ENCODE measurements at places on chromosomes 4 and X.
A peak's percentile ranks its signal among the peaks of the same experiment; 100 is the strongest.

- no peak for DNase-seq
These were observed 8.5 kb downstream of the FGFRL1 start for GRCh38 chr4:1019729-1020470.

DNA sequence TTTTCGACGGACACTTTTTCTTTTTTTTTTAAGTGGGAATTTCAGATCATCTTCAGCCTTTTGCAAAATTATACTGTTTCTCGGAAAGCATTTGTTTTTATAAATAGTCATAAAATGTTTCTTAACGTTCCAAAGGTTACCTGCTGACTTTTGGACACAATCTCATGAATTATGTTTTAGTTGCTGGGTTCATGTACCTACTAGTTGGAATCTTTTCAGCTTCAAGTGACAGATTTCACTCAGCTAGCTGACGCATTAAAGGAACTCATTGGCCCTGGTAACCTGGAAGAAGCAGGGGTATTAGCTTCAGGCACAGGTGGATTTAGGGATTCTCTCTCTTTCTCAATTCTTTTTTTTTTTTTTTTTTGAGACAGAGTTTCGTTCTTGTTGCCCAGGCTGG lies 66.5 kb downstream of the TMEM131L start:
- no peak for DNase-seq

DNA sequence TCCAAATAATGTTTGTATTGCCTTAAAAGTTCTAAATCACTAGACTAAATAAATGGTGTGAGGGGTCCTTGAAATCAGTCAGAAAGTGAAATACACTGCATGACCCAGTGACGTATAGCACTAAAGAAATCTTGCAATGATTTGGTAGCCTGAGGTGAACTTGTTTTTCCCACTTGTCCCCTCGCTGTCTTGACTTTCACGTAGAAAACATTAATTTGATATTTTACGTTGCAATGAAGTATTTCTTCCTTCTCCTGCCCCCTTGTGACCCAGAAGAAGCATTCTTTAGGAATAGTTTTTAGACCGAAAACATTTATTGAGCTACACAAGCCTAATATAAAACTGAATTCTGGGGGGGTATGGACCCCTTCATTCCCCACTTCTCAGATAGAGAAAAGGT lies 3.7 kb downstream of the KLB start:
- DNase-seq = no peak

GRCh38 chr4:84503495-84504437 lies 4.7 kb upstream of the NKX6-1 start:
- DNase-seq = peak; percentile 72

DNA sequence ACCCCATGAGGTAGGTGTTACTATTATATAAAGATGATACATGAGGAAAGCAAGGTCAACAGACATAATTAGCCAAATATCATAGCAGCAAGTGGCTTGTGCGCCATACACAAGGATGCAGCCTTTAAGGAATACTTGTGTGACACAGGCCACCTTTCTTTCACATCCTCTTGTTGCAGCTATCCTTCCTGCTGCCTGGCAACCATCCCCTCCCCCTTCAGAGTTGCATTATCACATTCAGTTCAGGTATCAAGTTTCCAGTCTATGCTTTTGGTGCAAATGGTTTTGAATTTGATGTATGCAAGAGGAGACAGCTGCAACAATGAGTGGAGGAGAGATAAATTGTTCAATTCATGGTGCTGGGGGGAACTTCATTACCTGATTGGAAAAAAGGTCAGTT lies 6.4 kb downstream of the ZCCHC18 start:
- DNase-seq = no peak

- DNase-seq = no peak
These were observed 39.7 kb downstream of the ENPEP start for GRCh38 chr4:110515676-110516075.

DNA sequence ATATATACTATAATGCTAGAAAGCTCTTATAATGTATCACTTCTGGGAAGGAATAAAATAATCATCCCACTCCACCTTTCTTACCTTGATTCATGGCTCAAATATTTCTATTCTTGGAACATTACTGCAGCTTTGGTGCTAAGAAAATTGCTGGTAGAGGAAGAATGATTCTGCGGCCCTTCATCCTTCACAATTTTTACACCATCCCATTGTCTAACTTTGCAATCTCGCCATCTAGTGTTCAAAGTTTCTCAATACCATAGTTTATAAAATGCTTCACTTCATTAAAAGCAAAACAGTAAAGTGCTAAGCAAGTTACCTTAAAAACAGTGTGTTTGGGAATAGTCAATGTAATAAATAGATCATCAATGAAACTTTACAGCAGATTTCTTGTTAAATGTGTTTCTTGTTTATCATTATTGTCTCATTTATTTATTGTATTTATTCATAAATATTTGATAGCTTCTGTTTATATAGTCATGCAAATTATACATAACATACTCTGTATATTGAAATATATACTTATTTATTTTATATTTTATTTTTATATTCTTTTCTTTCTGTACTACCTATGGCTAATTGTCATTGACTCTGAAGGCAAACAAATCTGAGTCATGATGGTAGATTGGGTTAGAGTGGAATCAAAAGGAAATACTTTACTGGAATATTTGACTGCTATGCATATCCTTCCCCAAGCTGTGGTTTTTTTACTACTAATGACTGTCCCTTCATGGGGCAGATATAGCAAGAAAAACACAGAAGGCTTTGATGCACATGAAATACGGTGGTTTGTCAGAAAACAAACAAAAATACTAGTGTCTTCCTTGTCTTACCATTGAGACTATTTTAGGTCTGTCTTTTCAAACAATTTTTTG lies 390.7 kb downstream of the MAPK10 start:
- peak; percentile 25 for DNase-seq

DNA sequence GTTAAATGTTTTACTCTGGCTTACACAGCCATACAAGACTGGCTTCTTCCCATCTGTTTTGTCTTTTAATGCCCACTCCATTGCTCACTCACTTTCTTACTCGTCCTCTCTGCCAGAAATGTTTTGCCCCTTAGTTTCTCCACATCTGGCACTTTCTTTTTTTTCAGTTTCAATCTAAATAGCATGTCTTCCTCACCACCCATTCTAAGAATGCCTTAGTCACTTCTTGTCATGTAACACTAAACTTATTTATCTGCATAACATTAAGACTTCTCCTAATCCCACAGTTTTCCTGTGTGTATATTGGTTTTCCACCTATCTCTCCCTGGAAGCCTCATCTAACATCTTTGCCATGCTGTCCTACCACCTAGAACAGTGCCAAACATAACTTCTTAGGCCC lies 119.3 kb downstream of the ADAMTS3 start:
- DNase-seq = no peak

GRCh38 chrX:153400146-153401132 lies 711 bp downstream of the PNMA6E start:
- peak; percentile 85 for DNase-seq

DNA sequence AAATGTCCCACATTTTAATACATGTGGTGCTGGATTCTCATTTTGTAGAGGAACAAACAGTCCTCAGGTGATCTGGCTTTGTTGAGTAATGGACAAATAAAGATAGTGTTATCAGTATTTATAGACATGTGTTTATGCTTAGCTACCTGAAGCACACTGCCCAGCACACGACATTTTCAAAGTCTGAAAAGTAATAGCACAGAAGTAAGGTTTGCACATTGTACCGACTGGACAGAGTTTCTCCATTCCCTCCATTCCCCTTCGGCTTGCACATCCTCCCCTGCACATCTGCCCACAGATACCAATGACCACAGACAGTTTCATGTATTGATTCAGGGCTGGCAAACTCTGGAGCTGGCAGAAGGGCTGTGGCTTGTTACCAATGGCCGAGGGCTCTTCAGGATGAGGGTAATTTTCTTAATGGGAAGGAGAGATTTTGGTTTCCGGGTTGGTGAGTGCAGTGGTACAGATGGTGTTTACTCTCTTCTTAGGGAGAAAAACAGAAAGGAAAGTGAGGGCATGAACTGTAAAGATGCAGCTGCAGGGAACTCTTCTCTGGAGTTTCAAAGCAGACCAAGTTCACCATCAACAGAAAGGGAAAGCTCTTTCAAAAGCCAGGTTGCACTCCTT lies 2.3 kb downstream of the GRPR start:
- DNase-seq = no peak

DNA sequence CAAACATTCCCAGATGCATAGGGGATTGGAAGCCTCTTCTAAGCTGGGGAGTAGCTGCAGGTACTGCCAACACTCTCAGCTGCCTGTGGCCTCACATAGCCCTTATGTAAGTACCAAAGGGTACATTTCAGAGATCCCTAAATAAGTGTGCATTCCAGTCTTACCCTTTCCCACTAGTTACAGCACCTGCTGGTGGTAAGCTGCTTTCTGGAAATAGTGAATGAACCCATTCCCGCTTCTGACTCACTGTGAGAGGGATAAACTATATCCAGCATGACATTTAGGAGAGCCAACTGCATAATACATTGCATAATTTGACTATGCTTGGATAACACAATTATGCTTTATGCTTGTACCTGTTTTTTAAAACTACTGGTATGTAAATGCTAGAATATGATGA lies 149.0 kb downstream of the FAM13A start:
- no peak for DNase-seq

GRCh38 chr4:108762559-108763225 lies at the start of gene ETNPPL:
Gene ETNPPL (minus strand): TSS chr4:108763053. CDS start chr4:108762898, 155 bp downstream.
- peak; percentile 25 for DNase-seq

- DNase-seq = peak; percentile 15
These were observed 45.2 kb upstream of the SLC39A8 start for GRCh38 chr4:102390438-102390837.

DNA sequence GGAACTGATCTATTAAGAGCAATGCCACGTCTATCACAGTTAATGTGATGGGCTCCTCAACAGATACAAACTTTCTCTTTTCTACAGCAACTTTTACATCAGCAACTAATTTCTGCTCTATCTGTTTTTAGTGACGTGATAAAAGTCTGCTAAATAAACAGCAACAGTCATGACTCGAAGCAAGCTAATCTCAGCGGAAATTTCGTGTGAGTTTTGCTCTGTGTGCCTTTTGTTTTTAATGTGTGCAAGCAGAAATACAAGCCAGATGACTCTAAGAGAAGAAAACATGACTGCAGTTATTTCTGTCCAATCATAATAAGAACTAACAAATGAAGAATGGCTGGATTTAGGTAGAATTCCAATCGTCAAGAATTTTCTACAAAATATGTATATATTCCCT lies 214.3 kb downstream of the LDB2 start:
- DNase-seq = no peak

GRCh38 chr4:82017680-82018079 lies 356.1 kb downstream of the HNRNPD start:
- no peak for DNase-seq

DNA sequence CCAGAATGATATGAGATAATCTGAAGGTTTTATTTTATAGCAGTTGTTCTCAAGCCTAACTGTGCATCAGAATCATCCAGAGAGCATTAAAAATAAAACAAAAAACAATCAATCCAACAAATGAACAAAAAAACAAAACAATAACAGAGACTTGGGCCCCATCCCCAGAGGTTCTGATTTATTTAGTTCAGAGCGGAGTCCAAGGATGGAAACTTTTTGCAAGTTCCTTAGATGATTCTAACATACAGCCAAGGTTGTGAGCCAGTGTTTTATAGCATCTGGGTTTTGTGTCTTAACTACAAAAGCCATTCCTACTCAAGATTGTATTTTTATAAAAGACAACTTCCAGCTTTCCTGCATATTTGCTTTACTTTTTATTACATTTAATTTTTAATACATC lies 59.4 kb upstream of the GRPR start:
- no peak for DNase-seq

- DNase-seq = no peak
These were observed 1418.7 kb downstream of the FSTL5 start for GRCh38 chr4:160745126-160745525.

DNA sequence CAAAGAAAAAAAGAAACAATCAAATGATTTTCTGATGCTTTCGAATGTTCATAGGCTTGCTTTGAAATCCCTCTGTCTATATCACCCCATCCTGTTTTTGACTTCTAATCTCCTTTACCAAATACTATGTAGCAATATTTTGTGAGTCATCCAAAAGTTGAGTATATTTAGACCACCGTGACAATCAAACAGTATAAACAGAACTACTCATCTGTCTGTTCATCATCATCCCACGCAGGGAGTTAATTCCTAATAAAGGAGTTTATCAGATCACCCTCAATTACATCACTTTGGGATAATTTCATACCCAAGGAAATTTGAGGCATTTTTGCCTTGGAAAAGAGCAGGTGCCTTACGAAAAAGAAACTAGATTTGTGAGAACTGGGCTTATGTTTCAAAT lies 212.9 kb downstream of the CBR4 start:
- no peak for DNase-seq

DNA sequence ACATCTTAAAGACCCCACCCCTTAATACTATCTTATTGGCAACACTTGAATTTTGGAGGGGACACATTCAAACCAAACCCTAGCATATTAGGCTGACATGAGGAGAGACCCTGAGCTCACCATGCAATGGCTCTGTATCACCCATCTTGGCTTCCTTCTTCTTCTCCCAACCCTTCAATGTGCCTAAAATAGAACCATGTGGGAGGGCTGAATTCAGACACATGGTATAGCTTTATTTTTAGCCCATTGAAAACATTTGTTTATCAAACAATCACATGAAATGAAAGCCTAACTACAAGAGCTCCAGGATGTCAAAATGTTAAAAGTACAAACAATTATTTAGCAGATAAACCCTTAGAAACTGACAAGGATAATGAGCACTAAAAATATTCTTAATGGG lies 81.6 kb downstream of the RASL11B start:
- no peak for DNase-seq

- DNase-seq = no peak
These were observed 27.9 kb downstream of the NKX3-2 start for GRCh38 chr4:13516315-13516860.

GRCh38 chr4:118417325-118417724 lies 64.5 kb upstream of the PRSS12 start:
- DNase-seq = no peak

GRCh38 chr4:168317621-168318020 lies 931 bp downstream of the DDX60 start:
- no peak for DNase-seq

DNA sequence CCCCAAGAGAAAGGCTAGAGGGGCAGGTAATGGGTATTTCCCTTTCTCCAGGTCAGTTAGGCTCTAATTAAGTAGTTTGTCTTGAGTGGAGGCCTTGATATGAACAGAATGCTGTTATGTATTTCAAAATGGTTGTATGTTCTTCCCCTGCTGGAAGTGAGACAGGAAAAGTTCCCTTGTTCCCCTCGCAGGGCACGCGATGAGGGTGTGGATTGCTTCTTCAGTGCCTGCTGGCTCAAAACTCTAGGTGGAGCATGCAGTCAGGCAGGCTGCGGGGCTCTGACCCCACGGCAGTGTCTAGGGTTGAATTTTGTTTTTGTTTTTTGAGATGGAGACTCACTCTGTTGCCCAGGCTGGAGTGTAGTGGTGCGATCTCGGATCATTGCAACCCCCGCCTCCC lies 341.0 kb upstream of the ZCCHC13 start:
- no peak for DNase-seq

DNA sequence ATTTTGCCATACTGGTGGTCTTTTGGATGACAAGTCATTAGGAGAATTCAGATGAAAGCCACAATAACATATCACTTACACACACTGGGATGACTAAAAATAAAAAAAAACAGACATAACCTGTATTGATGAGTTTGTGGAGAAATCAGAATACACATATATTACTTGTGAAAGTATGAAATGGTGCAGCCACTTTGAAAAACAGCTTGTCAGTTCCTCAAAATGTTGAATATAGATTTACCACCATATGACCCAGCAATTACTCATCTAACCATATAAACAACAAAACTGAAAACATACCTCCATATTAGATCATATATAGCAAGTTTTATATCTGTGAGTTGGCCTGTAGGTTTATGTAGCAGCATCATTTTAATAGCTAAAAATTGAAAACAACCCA lies 608.7 kb downstream of the TLL1 start:
- DNase-seq = no peak
